Activated CD4-positive, alpha-beta T cell treated with anti-CD3 and anti-CD28 coated beads for 48 hours (primary cell): ENCODE measurements at places on chromosomes 11 and 22.

- DNase-seq, result no peak
Observed at GRCh38 chr11:102244681-102245409, 72.4 kb upstream of the BIRC3 start.

- DNase-seq, result no peak
Observed at GRCh38 chr22:35910003-35910769, 118.4 kb downstream of the RBFOX2 start.

DNA sequence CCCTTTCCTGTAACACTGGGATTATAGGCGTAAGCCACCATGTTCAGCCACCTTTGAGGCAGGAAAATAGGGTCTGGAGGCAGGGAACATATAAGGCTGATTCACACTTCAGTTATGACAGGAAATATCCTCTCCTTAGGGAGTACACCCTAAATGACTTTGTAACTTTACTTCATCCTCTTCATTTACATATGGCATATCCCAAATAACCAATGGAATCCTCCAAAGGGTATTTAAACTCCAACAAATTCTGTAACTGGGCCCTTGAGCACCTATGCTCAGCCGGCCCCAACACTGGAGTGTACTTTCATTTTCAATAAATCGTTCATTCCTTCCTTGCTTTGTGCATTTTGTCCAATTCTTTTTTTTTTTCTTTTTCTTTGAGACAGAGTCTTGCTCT, 1.6 kb upstream of the KAT5 start:
- DNase-seq, result no peak

GRCh38 chr11:109794501-109794900, 298.7 kb upstream of the ZC3H12C start:
- no peak for DNase-seq

- DNase-seq, result no peak
Observed at GRCh38 chr11:127247261-127247851, 246.8 kb upstream of the KIRREL3 start.
